Endothelial cell (in vitro differentiated cells): ENCODE measurements at places on chromosomes 2 and 18.

DNA sequence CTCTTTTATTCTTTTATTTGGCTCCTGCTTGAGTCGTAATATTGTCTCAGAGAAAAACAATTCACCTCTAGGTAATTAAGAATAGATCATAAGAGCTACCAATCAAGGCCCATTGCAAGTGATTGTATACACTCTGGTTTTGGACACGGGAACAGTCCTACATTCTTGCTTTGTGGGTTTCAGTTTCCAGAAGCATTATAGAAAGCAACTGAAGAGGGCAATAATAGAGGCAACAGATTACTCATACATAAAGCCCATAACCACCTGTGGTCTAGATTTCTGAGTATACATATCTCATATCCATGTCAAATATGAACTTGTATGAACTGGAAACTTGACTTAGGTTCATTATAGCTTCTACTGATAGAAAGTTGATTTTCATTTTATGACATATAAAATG, 65.4 kb downstream of the DIS3L2 start:
- H3K4me1 ChIP-seq: peaks cover under 1% of the 10 kb centered on the region
- H3K36me3 ChIP-seq: peaks cover under 1% of the 10 kb centered on the region
- no peaks in the 10 kb centered on the region for H3K27me3 ChIP-seq
- H3K27ac ChIP-seq: no peak overlapping the region
- no peak overlapping the region for H3K4me3 ChIP-seq

DNA sequence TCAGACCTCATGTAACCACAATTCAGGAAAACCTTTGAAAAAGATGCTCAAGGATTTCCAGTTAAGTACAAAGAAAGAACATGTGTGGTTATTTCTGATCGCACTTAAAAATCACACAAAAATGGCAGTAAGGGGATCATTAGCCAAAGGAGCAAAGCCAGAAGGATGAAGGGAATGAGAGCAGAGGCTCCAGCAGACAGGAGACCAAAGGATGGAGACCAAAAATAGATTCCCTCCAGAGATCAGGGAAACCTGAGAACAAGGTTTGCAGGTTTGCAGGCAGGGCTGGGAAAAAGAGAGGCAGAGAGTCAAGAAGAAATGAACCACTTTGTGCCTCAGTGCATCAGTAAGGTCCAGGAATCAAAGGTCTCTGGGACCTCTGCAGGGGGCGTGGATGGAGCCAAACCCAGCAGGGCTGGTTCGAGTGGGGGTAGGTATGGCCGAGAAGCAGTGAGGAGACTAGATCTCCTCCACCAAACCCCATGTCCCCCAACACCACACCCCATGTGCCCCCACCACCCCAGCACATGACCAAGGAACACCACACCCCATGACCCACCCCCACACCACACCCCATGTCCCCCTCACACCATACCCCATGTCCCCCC, 98.5 kb upstream of the GPC1 start:
- no peaks in the 10 kb centered on the region for H3K4me1 ChIP-seq
- H3K27ac ChIP-seq: no peak overlapping the region
- no peak for DNase-seq
- H3K4me3 ChIP-seq: no peak overlapping the region

GRCh38 chr2:219274361-219274921, 4.7 kb upstream of the DNAJB2 start:
- H3K4me1 ChIP-seq: peaks cover 21% of the 10 kb centered on the region
- peaks cover 12% of the 10 kb centered on the region for H3K27me3 ChIP-seq
- H3K27ac ChIP-seq: no peak overlapping the region

- H3K27me3 ChIP-seq: peaks cover 7% of the 10 kb centered on the region
- no peak overlapping the region for H3K4me3 ChIP-seq
- peaks cover 21% of the 10 kb centered on the region for H3K4me1 ChIP-seq
- H3K36me3 ChIP-seq: peaks cover 15% of the 10 kb centered on the region
- DNase-seq: peak; percentile 92
- peak overlapping the region; percentile 52 for H3K27ac ChIP-seq
Observed at GRCh38 chr2:237744613-237745249, 53.8 kb upstream of the RBM44 start.

GRCh38 chr2:101040072-101040471, 38.0 kb downstream of the RPL31 start:
- peaks cover 6% of the 10 kb centered on the region for H3K27me3 ChIP-seq
- H3K4me3 ChIP-seq: no peak overlapping the region
- peaks cover 6% of the 10 kb centered on the region for H3K4me1 ChIP-seq
- no peak for DNase-seq
- H3K27ac ChIP-seq: no peak overlapping the region

DNA sequence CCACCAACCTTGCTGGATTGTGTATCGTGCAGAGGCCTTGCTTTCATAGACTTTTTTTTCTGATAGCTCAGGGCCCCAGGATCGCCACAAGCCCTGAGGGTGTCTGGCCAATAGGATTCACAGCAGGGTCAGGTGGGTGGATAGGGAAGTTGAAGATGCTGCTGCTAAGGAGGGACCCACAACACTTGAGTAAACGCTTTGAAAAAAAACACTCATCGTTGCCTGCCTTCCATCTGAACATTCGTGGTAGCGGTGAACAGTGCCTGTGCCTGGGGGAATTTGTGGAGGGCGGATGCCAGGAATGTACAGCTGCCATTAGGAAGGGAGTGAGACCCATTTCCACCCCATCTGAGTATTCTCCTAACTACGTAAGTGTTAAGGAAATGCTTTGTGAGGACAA, 104.6 kb upstream of the TPO start:
- H3K36me3 ChIP-seq: peaks cover 8% of the 10 kb centered on the region
- H3K4me3 ChIP-seq: no peak overlapping the region
- no peak overlapping the region for H3K27ac ChIP-seq
- DNase-seq: no peak

DNA sequence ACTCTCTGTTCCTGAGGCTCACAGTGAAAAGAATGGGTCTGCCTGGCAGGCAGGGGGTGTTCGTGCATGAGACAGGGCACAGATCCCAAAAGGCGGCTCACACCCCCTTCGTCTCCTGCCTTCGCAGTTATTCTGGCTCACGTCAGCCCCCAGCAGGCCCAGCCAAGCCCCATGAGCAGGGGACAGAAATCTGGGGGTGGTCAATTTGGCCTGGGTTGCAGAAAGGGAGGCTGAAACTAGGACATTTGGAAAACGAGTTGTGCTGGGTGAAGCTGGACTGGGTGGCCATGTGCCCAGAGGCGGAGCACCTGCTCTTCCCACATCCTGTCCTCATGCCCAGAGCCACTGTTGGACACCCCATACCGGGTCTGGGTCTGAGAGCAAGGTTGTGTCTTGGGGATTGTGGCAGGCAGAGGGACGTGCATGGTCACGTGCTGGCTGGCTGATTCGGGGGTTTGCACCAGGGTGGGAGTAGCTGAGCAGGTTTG, 99.0 kb upstream of the MCFD2 start:
- DNase-seq: no peak
- peaks cover 16% of the 10 kb centered on the region for H3K36me3 ChIP-seq
- peaks cover 16% of the 10 kb centered on the region for H3K4me1 ChIP-seq
- no peak overlapping the region for H3K4me3 ChIP-seq
- peaks cover 11% of the 10 kb centered on the region for H3K27me3 ChIP-seq

DNA sequence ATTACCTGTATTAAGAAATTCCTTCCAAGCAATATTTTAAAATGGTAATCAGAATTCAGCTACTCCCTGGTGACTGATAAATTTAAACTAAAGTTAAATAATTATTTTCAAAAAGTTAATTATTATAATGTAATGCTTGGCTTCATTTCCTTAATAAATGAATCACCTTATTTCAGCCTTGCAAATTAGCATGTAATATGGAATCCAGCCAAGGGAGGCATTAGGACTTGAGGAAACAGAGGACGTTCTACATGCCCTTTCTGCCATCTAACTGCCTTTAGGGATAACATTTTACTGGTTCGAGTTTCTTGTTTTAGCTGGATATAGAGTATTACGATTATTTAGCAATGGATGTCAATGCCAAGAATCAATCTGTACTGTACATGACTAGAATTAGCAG, 636.3 kb downstream of the TSN start:
- no peak overlapping the region for H3K4me3 ChIP-seq
- H3K4me1 ChIP-seq: no peaks in the 10 kb centered on the region
- no peak overlapping the region for H3K27ac ChIP-seq

GRCh38 chr2:17223211-17223610, 295.0 kb downstream of the RAD51AP2 start:
- peaks cover 2% of the 10 kb centered on the region for H3K27me3 ChIP-seq
- no peaks in the 10 kb centered on the region for H3K36me3 ChIP-seq
- no peak overlapping the region for H3K4me3 ChIP-seq
- H3K4me1 ChIP-seq: peaks cover 10% of the 10 kb centered on the region
- DNase-seq: no peak

- no peak for DNase-seq
- no peak overlapping the region for H3K4me3 ChIP-seq
- H3K36me3 ChIP-seq: no peaks in the 10 kb centered on the region
- H3K27ac ChIP-seq: no peak overlapping the region
- H3K4me1 ChIP-seq: no peaks in the 10 kb centered on the region
Observed at GRCh38 chr2:145292166-145292565, 772.2 kb upstream of the ZEB2 start.

DNA sequence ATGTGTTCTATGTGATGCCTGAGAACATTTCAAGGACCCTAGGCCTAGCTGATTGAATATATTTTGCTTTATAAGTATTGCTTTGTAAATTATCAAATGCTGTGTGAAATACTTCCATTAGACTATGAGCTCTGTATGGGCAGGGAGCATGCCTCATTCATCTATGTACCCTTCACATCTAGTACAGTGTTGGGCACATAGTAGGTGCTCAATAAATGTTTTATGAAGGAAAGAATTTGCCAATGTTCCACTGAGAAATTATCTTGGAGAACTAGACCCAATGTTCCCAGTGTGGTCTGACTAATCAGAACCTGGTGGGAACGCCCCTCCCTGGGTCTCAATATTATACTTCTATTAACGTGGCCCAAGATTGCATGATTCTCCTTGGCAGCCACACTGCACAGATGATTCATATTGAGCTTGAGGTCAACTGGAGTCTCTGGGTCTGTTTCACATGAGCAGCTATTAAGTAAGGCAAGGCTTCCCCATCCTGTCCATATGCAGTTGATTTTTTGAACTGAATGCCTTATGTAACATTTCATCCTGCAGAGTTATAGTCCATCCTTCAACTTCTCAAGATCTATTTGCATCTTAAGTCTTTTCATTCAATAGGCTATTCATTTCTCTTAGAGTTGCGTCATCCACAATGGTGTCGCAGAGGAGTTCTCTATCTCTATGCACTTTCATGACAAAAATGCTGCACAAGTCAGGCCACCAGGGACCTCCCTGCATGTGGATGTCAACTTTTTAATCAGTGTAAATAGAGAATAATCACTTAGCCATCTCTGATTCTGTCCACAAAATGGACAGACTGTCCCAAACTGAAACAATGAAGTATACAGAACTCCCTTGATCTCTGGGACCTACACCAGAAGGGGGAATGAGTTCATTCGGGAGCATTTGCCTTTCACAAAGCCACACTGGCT, 257.6 kb downstream of the CYP26B1 start:
- peaks cover 1% of the 10 kb centered on the region for H3K4me1 ChIP-seq
- peaks cover 10% of the 10 kb centered on the region for H3K36me3 ChIP-seq
- no peak overlapping the region for H3K27ac ChIP-seq
- no peaks in the 10 kb centered on the region for H3K27me3 ChIP-seq
- no peak for DNase-seq

DNA sequence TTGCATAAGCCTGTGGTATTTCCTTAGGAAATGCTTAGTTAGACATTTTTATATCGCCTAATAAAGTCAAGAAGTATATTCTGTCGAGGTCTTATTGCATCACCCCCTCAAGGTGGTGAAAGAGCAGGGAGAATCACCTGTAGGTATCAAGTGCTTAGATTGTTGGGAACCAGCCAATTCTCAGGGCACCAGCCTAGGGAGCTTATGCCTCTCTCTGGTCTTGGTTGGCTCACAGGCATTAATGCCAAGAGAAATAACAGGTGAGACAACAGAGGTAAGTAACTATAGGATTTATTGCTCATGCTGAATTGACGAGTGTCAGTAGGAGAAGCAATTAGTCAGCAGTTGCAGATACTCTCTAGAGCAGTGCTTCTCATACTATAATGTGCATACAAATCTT, 663.3 kb upstream of the ZNF804A start:
- H3K27ac ChIP-seq: no peak overlapping the region
- no peaks in the 10 kb centered on the region for H3K4me1 ChIP-seq
- H3K36me3 ChIP-seq: no peaks in the 10 kb centered on the region
- no peak overlapping the region for H3K4me3 ChIP-seq
- H3K27me3 ChIP-seq: no peaks in the 10 kb centered on the region
- DNase-seq: no peak

DNA sequence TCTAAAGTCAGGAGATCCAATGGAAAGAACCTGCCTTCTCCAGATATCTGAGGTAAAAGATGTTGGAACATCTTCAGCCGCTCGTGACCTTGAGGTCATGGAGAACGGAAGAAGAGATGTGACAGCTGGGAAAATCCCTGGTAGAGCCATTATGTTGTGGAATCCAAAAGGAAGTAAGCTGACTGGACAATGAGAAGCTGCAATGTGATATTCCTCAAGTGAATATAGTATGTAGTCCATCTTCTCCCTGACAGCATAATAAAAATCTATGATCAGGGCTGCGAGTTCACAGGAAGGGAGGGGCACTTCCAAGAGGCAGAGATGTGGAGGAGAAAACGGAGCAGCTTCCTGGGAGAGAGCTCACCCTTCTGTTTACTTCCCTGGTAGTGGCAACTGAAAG, 201.0 kb upstream of the SP5 start:
- no peak for DNase-seq
- peaks cover 5% of the 10 kb centered on the region for H3K27me3 ChIP-seq
- no peak overlapping the region for H3K4me3 ChIP-seq
- H3K4me1 ChIP-seq: peaks cover 20% of the 10 kb centered on the region

GRCh38 chr2:234446404-234447076, 50.3 kb downstream of the ARL4C start:
- no peak overlapping the region for H3K27ac ChIP-seq
- peaks cover 11% of the 10 kb centered on the region for H3K4me1 ChIP-seq
- no peak for DNase-seq
- no peaks in the 10 kb centered on the region for H3K27me3 ChIP-seq
- H3K4me3 ChIP-seq: no peak overlapping the region

DNA sequence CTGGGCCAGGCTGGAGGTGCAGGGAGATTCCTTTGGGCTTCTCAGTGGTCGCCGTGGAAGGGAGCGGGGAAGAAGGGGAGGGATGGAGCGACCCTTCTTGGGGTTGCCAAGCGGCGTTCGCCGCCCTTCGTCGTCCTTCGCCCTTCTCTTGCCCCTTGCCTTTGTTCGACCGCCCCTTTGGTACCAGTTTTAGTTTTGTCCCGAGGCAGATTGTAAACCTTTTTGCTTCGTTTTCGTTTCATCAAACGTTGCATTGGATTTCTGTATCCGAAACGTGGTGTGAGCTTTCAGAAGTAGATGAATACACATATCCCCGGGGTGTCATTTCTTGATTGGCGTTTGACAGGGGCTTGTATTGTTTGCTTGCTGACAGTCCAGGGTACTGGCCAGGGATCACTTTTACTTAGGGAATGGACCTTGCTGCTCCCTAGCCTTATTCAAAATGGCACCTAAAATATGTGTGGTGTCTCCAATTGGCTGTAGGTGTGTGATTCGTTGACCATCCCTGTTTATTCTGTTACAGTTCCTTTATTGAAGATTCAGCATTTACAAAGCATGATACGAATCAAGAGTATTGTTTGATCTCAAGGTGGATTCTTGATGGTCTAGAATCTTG, 788 bp downstream of the USP14 start:
- peak overlapping the region; percentile 90 for H3K27ac ChIP-seq
- H3K4me1 ChIP-seq: peaks cover 7% of the 10 kb centered on the region
- H3K4me3 ChIP-seq: peak overlapping the region; percentile 96
- peaks cover 5% of the 10 kb centered on the region for H3K36me3 ChIP-seq
- peaks cover under 1% of the 10 kb centered on the region for H3K27me3 ChIP-seq

GRCh38 chr18:7096838-7097237, 20.8 kb downstream of the LAMA1 start:
- H3K36me3 ChIP-seq: no peaks in the 10 kb centered on the region
- H3K4me1 ChIP-seq: peaks cover 2% of the 10 kb centered on the region
- no peak overlapping the region for H3K4me3 ChIP-seq

GRCh38 chr2:208501206-208501605, 94.6 kb downstream of the PTH2R start:
- DNase-seq: no peak
- H3K4me1 ChIP-seq: no peaks in the 10 kb centered on the region
- H3K4me3 ChIP-seq: no peak overlapping the region
- H3K36me3 ChIP-seq: no peaks in the 10 kb centered on the region
